ENCODE measurements at places on chromosomes 2 and 18. TPM values are rescaled to one million over a fixed set of nuclear protein-coding genes. Genes with fewer than 3 reads are reported as not detected.

- DNase-seq: peak; percentile 62
- no peak overlapping the region for H3K27ac ChIP-seq
- no peaks in the 10 kb centered on the region for H3K27me3 ChIP-seq
- no peaks in the 10 kb centered on the region for H3K36me3 ChIP-seq
- H3K4me1 ChIP-seq: peaks cover 6% of the 10 kb centered on the region
These were observed 1.3 kb downstream of the CIAO1 start for GRCh38 chr2:96267159-96267971.

- H3K36me3 ChIP-seq: no peaks in the 10 kb centered on the region
- no peaks in the 10 kb centered on the region for H3K27me3 ChIP-seq
- no peak overlapping the region for H3K27ac ChIP-seq
- DNase-seq: no peak
- no peaks in the 10 kb centered on the region for H3K4me1 ChIP-seq
These were observed 1677.7 kb downstream of the SUCLG1 start for GRCh38 chr2:82781176-82781915.

DNA sequence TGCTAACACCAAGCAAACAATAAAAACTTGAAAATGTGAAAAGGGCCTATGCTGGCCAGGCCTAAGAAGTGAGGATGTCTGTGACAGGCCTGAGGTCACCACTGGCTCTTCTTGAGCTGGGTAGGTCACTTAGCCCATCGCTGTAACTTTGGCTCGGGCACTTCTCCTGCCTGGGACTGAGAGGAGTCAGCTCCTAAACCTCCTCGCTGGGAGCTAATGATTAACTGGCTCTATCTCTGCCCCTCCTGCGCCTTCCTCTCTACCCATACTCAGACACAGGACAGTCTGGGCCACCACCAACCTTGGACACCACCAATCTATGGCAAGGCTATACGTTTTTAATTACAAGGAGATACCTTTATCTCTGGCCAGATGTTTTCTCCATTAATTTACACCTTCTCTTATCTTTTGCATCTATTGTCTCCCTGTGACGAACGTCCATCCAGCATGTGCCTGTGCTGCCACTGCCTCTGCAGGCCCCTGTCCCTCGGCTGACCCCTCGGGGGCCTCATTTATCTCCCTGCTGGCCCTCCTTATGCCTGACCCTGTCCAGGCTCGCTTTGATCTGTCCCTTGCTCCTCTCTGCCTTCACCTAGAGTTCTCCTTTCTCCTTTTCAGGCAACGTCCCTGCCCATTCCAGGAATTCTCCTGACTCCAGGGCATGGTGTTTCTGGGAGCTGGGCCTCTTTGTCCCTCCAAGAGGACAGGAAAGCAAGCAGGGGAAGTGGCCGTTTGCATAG lies 149.1 kb upstream of the GATA6 start:
- no peaks in the 10 kb centered on the region for H3K27me3 ChIP-seq
- H3K4me3 ChIP-seq: no peak overlapping the region
- H3K36me3 ChIP-seq: no peaks in the 10 kb centered on the region

DNA sequence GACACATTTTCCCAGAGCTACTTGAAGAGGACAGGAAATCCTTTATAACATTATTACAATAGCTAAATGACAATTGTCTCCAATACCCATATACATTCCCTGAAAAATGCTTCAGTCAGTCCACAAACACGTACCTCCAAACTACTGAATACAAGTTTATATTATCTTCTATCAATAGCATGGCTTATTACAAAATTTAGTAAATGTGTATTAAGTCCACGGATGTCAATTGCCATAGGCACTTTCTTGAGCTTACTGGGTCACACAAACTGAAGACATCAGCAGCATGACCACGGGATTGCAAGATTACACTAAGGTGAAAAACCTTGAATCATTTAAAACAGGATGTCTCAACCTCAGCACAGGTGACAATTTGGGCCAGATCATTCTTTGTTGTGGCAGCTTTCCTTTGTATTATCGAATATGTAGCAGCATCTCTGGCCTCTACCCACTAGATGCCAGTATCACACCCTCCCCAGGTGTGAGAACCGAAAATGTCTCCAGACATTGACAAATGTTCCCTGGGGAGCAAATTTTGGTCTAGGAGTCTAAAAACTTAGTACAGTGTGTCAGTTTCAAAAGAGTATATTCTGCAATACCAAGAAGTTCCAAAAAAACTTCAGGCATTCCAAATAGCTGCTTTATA lies 1.4 kb downstream of the MBD2 start:
- peaks cover 25% of the 10 kb centered on the region for H3K4me1 ChIP-seq
- peak; percentile 16 for DNase-seq
- H3K27ac ChIP-seq: no peak overlapping the region
- no peaks in the 10 kb centered on the region for H3K36me3 ChIP-seq
- peak overlapping the region; percentile 86 for H3K4me3 ChIP-seq

DNA sequence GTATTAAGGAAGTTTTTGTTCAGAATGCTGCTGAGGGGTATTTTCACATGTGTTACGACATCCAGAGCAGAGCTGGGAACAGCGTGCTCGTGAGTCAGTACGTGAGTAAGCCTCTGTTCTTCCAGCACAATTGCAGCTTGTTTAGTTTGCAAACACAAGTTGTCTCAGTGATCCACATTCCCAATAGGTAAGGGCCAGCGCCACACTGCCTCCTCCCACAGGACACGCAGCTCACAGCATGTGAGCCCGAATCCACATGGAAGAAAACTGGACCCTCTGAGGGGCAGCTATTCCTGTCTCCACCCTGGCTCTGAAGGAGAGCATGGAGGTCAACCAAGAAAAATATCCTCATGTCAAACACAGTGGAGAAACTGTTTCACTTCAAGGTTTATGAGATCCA lies 173.9 kb upstream of the PID1 start:
- no peaks in the 10 kb centered on the region for H3K36me3 ChIP-seq
- no peaks in the 10 kb centered on the region for H3K4me1 ChIP-seq
- no peak overlapping the region for H3K4me3 ChIP-seq
- no peak for DNase-seq
- no peaks in the 10 kb centered on the region for H3K27me3 ChIP-seq

- H3K27me3 ChIP-seq: no peaks in the 10 kb centered on the region
- peaks cover 21% of the 10 kb centered on the region for H3K4me1 ChIP-seq
- DNase-seq: no peak
- H3K36me3 ChIP-seq: no peaks in the 10 kb centered on the region
- H3K27ac ChIP-seq: no peak overlapping the region
- no peak overlapping the region for H3K4me3 ChIP-seq
These were observed 11.2 kb downstream of the DBI start for GRCh38 chr2:119377993-119378345.

DNA sequence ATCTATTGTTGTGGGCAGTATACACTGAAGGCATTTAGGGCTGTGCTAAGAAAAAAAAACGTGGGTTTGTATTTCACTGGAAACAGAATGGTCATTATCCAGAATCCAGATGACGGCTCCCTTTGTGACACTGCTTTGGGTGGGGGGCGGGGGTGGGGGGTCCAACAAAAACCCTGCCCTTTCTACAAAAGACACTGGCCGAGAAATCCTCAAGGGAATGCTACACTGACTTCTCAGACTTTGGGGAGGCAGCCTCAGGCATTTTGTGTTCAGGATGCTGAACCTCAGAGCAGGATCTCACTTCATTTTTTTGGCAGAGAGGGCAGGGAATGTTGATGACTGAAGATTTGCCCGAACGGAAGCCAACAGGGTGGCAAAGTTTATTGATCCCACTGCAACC lies 417.1 kb downstream of the HRH4 start:
- DNase-seq: peak; percentile 57
- no peaks in the 10 kb centered on the region for H3K36me3 ChIP-seq
- H3K4me1 ChIP-seq: peaks cover 31% of the 10 kb centered on the region
- no peak overlapping the region for H3K4me3 ChIP-seq
- H3K27ac ChIP-seq: peak overlapping the region; percentile 75

GRCh38 chr18:29912351-29912750 lies 1130.2 kb downstream of the DSC3 start:
- H3K4me1 ChIP-seq: no peaks in the 10 kb centered on the region
- no peak overlapping the region for H3K4me3 ChIP-seq
- no peak overlapping the region for H3K27ac ChIP-seq
- H3K27me3 ChIP-seq: no peaks in the 10 kb centered on the region
- H3K36me3 ChIP-seq: no peaks in the 10 kb centered on the region

- no peak for DNase-seq
- no peak overlapping the region for H3K27ac ChIP-seq
- no peaks in the 10 kb centered on the region for H3K27me3 ChIP-seq
- H3K4me1 ChIP-seq: no peaks in the 10 kb centered on the region
- no peak overlapping the region for H3K4me3 ChIP-seq
These were observed 453.9 kb upstream of the TRIB2 start for GRCh38 chr2:12262681-12263436.

GRCh38 chr2:141906678-141907077 lies 224.1 kb downstream of the LRP1B start:
- H3K27me3 ChIP-seq: no peaks in the 10 kb centered on the region
- no peak for DNase-seq
- H3K36me3 ChIP-seq: no peaks in the 10 kb centered on the region
- H3K27ac ChIP-seq: no peak overlapping the region

GRCh38 chr18:73896685-73897084 lies 250.9 kb downstream of the FBXO15 start:
- H3K36me3 ChIP-seq: no peaks in the 10 kb centered on the region
- H3K27me3 ChIP-seq: no peaks in the 10 kb centered on the region
- H3K27ac ChIP-seq: no peak overlapping the region
- peaks cover 20% of the 10 kb centered on the region for H3K4me1 ChIP-seq
- DNase-seq: no peak
- H3K4me3 ChIP-seq: no peak overlapping the region

DNA sequence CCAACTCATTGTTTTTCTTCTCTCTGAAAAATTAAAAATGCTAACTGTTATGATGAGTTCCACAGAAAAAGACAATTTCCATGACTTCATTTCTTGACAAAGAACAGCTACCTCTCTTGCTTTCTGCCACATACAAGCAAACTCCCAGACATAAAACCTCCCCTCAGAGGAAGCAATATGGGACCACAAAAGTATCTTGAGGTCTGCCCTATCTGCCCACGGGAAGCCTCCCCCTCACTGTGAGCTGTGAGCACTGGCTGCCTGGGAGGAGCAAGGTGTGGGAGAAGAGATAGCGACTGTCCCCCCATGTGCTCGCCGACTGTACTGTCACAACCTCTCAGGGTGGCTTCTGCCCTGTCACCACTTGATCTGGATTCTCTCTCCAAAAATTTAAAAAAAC lies 69.7 kb upstream of the NRP2 start:
- H3K4me3 ChIP-seq: no peak overlapping the region
- no peak overlapping the region for H3K27ac ChIP-seq
- H3K4me1 ChIP-seq: peaks cover 3% of the 10 kb centered on the region
- H3K36me3 ChIP-seq: no peaks in the 10 kb centered on the region

GRCh38 chr2:235820571-235820970 lies 326.7 kb downstream of the AGAP1 start:
- no peaks in the 10 kb centered on the region for H3K27me3 ChIP-seq
- peaks cover 4% of the 10 kb centered on the region for H3K36me3 ChIP-seq
- no peak for DNase-seq
- no peaks in the 10 kb centered on the region for H3K4me1 ChIP-seq
- H3K27ac ChIP-seq: no peak overlapping the region

- no peaks in the 10 kb centered on the region for H3K36me3 ChIP-seq
- no peak overlapping the region for H3K27ac ChIP-seq
- peaks cover 14% of the 10 kb centered on the region for H3K4me1 ChIP-seq
- DNase-seq: peak; percentile 69
- H3K4me3 ChIP-seq: no peak overlapping the region
- H3K27me3 ChIP-seq: no peaks in the 10 kb centered on the region
These were observed 23.6 kb upstream of the RBM44 start for GRCh38 chr2:237774811-237775553.

DNA sequence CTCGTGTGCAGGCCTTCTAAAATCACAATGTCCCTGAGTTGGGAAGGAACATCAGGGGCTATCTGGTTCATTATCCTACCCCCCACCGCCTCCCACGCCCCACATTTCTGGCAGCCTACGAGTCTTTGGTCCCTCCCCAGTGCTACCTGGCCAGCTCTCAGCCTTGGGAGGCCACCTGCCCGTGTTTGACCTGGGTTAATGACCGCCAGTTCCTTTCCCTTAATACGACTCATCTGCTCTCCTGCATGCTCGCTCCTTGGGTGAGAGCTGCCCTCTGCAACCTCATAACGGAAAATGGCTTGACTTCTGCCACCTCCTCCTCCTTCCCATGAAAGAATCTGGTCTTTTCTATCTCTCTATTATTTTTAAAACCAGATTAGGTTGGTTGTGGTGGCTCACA lies 112.5 kb downstream of the NEDD4L start:
- no peak overlapping the region for H3K27ac ChIP-seq
- no peaks in the 10 kb centered on the region for H3K27me3 ChIP-seq
- DNase-seq: no peak

DNA sequence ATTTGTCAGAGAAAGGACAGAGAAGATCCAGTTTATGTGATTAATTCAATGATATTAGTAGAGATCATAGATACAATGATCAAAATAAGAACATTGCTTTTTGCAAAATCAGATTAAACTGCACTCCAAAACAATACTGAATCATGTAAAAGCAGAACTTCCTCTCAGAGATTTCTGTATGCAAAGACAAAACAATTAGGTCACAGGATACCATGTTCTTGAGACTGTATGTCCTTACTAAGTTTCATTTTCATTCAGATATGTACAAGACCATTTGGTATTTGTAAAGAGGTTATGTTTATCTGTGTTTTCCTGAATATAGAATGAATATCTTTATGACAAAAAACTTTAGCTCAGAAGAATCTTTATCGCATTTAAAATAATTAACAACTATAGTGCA lies 161.8 kb downstream of the DLGAP1 start:
- no peaks in the 10 kb centered on the region for H3K4me1 ChIP-seq
- DNase-seq: no peak
- no peak overlapping the region for H3K27ac ChIP-seq
- H3K36me3 ChIP-seq: no peaks in the 10 kb centered on the region
- no peaks in the 10 kb centered on the region for H3K27me3 ChIP-seq

DNA sequence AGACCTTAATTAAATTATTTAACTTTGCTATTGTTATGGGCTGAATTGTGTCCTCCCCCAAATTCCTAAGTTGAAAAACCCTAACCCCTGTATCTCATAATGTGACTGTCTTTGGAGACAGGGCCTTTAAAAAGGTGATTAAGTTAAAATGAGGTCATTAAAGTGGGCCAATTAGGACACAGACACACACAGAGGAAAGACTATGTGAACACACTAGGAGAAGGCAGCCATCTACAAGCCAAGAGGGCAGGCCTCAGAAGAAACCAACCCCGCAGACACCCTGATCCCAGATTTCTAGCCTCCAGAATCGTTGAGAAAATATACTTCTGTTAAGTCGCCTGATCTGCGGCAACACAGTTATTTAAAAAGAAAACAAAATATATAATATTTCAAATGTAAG lies 6.4 kb downstream of the STK17B start:
- H3K4me3 ChIP-seq: no peak overlapping the region
- no peak overlapping the region for H3K27ac ChIP-seq
- no peaks in the 10 kb centered on the region for H3K36me3 ChIP-seq
- peaks cover 3% of the 10 kb centered on the region for H3K27me3 ChIP-seq
- no peak for DNase-seq

LCT gene
- total RNA-seq: 0.03 TPM

PLEKHH2 gene
- total RNA-seq: 11.2 TPM

VIL1 gene
- not detected for total RNA-seq

STRN gene
- total RNA-seq: 20.9 TPM

CTAGE1 gene
- total RNA-seq: not detected

CERKL gene
- total RNA-seq: 0.25 TPM

CFC1 gene
- total RNA-seq: not detected

IL1A gene
- 3.2 TPM for total RNA-seq

LIPG gene
- total RNA-seq: 13.2 TPM

SNORC gene
- total RNA-seq: 2.6 TPM

SCYGR4 gene
- not detected for total RNA-seq

TUBB6 gene
- total RNA-seq: 137 TPM
